ENCODE measurements at places on chromosomes 2 and 18.

- H3K36me3 ChIP-seq, result no peaks in the 10 kb centered on the region
- H3K4me3 ChIP-seq, result no peak overlapping the region
- H3K27ac ChIP-seq, result no peak overlapping the region
- no peaks in the 10 kb centered on the region for H3K27me3 ChIP-seq
- no peak for DNase-seq
Measured at GRCh38 chr2:236342951-236343350, 78.7 kb upstream of the ASB18 start.

DNA sequence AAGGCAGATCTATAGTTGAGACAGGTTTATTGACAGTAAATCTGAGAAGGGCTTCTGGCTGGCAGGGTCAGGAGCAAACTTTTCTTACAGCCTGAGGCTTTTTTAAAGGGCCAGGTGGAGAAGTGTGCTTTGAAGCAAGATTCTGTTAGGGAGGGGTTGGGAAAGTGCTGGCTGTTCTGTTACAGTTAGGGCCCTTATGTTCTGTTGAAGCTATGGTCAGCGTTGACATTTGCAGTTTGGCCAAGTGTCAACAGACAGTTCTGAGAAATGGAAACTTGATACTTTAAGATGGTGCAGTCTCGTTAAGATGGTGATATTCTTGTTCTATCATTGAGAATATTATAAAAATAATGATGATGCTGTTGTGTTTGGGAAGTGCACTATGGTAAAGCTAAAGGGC is 154.2 kb downstream of the RDH14 start:
- no peak overlapping the region for H3K4me3 ChIP-seq
- H3K36me3 ChIP-seq, result no peaks in the 10 kb centered on the region
- DNase-seq, result no peak

- H3K36me3 ChIP-seq, result no peaks in the 10 kb centered on the region
- no peak overlapping the region for H3K27ac ChIP-seq
- no peak for DNase-seq
- no peaks in the 10 kb centered on the region for H3K27me3 ChIP-seq
- H3K4me1 ChIP-seq, result no peaks in the 10 kb centered on the region
Measured at GRCh38 chr2:54271843-54272627, 16.0 kb upstream of the TSPYL6 start.

- H3K36me3 ChIP-seq, result no peaks in the 10 kb centered on the region
- DNase-seq, result no peak
- H3K4me3 ChIP-seq, result no peak overlapping the region
Measured at GRCh38 chr2:156110890-156111289, 221.6 kb downstream of the NR4A2 start.

- H3K4me3 ChIP-seq, result no peak overlapping the region
- no peak for DNase-seq
- no peak overlapping the region for H3K27ac ChIP-seq
Measured at GRCh38 chr2:110140401-110140800, 24.8 kb upstream of the MALL start.

GRCh38 chr18:2540575-2540974 is 30.7 kb downstream of the METTL4 start:
- H3K27ac ChIP-seq, result no peak overlapping the region
- DNase-seq, result no peak
- no peak overlapping the region for H3K4me3 ChIP-seq
- H3K36me3 ChIP-seq, result no peaks in the 10 kb centered on the region
- H3K27me3 ChIP-seq, result no peaks in the 10 kb centered on the region
- peaks cover 2% of the 10 kb centered on the region for H3K4me1 ChIP-seq

Data from prostate gland (tissue), 2 donors.